ENCODE measurements at places on chromosomes 13 and 19. TPM values are rescaled to one million over a fixed set of nuclear protein-coding genes. Genes with fewer than 3 reads are reported as not detected.
A peak's percentile ranks its signal among the peaks of the same experiment; 100 is the strongest.

DNA sequence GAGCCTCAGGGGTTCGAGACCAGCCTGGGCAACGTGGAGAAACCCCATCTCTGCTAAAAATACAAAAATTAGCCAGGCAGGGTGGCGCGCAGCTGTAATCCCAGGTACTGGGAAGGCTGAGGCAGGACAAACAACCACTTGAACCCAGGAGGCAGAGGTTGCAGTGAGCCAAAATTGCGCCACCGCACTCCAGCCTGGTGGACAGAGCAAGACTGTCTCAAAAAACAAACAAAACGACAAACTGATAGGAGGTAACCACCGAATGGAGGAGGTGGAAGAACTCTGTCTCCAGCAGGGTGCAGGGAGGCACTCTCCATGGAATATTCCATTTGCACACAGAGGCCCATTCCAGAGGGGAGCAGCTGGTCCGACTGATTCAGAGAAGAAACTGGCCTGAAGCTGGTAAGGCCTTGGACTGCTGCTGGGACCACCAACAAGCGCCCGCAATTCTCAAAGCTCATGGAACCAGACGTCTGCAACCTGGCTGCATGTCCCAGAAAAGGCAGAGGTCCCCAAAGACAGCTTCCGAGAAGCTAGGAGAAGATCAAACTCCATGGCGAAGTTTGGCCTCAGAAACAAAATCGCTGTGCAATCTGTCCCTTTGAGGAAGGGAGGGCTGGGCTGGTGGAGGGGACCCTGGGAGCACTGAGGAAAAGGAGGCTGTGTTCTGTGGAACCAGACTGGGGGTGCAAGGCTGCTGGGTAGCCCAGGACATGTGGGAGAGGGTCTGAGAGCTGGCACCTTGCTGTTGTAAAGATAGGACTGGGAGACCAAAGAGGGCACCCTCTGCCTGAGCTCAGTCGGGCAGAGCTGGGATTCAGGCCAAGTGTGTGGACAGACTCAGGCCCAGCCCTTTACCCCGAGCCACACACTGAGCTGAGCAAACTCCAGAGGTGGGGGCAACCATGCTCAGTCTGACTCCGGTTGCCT is 35.2 kb downstream of the SLC25A42 start:
- no peak for DNase-seq

GRCh38 chr19:10193790-10194499 is 808 bp downstream of the DNMT1 start:
- DNase-seq: peak; percentile 89

- no peak for DNase-seq
Measured at GRCh38 chr13:27065582-27065981, 106.0 kb downstream of the USP12 start.

The SYNGR4 gene
- not detected for total RNA-seq

- no peak for DNase-seq
Measured at GRCh38 chr19:33288666-33289065, 13.7 kb downstream of the CEBPA start.

The TNFRSF19 gene
- 5.6 TPM for total RNA-seq

- DNase-seq: peak; percentile 86
Measured at GRCh38 chr13:106533943-106534638, 1.4 kb downstream of the EFNB2 start.

GRCh38 chr19:16893686-16893989 is 4.8 kb downstream of the F2RL3 start:
- peak; percentile 90 for DNase-seq

- DNase-seq: no peak
Measured at GRCh38 chr13:24632382-24633121, 47.7 kb upstream of the ATP12A start.

The OR10H5 gene
- not detected for total RNA-seq

The ZNF43 gene
- 35.8 TPM for total RNA-seq

DNA sequence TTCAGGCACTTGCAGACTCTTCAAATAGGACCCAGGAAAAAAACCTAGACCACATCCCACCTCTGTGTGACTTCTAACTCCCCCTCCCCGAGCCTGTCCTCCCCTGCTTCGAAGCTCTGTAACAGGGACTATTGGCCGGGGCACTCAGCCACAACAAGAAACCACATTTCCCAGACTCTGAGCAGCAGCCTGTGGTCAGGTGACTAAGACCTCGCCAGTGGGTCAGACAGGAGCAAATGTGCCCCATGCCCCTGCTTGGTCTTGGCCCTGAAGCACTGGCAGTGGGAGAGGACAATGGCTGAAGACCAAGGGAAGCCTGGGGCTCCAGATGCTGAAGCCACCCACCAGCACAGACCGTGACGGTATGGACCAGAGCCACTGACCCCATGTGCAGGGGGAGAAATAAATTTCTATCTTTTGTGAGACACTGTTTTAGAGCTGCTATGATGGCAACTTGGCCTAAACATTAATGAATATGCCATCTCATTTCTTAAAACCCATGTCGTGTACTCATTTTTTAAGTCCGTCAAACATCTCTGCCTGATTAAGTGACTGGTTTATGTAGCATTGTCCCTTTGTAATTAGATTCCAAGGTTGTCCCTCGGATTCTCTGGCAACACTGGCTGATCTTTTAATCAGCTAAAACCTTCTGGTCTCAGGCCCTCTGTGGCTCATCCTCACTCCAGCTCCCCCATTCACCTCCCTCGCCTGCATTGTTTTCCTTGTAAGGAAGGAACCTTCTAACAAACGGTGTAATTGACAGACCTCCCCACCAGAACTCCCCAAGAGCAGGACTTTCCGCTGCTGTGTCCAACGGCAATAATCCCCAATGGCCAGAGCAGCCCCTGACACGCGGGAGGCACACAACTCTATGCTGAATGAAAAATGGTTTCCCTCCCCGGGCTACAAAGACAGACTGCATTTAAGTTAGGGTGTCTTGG is 98.4 kb downstream of the STK24 start:
- DNase-seq: no peak

GRCh38 chr19:52307275-52307674 is 10.3 kb downstream of the ZNF480 start:
- DNase-seq: no peak

The ZNF543 gene
- 11.5 TPM for total RNA-seq

DNA sequence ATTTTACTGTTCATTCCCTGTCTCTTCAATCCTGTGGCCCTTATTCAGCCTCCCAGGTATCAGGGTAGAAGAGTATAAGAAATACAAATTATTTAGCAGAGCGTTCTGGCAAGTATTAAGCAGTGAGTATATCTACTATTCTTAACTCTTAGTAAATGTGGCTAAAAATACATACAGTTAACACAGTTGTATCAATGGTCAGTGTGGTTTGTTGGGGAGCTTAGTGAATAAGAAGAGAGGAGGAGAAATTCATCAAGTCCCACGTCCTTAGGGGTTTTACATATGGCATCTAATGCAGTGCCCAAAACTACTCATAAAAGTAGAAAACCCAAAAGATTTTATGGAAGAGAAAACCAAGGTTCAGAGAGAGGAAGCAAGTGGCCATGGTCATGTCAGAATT is 691.0 kb upstream of the SGCG start:
- no peak for DNase-seq

GRCh38 chr13:95470574-95471366 is 81.8 kb upstream of the CLDN10 start:
- DNase-seq: no peak

GRCh38 chr19:5481957-5482356 is 26.7 kb downstream of the ZNRF4 start:
- DNase-seq: no peak

The PABPC3 gene
- 0.26 TPM for total RNA-seq

The FREM2 gene
- total RNA-seq: 0.09 TPM

GRCh38 chr19:11460207-11460606 is 20.6 kb downstream of the ELAVL3 start:
- DNase-seq: no peak

GRCh38 chr13:42071672-42072419 is 23.4 kb downstream of the DGKH start:
- no peak for DNase-seq

The IER2 gene
- total RNA-seq: 105 TPM

- peak; percentile 83 for DNase-seq
Measured at GRCh38 chr19:9406798-9407352, 28.5 kb downstream of the ZNF266 start.

The MAMSTR gene
- 4.0 TPM for total RNA-seq

- DNase-seq: peak; percentile 93
Measured at GRCh38 chr19:41887711-41888382, 4.9 kb downstream of the ARHGEF1 start.

The ZSCAN5C gene
- not detected for total RNA-seq

DNA sequence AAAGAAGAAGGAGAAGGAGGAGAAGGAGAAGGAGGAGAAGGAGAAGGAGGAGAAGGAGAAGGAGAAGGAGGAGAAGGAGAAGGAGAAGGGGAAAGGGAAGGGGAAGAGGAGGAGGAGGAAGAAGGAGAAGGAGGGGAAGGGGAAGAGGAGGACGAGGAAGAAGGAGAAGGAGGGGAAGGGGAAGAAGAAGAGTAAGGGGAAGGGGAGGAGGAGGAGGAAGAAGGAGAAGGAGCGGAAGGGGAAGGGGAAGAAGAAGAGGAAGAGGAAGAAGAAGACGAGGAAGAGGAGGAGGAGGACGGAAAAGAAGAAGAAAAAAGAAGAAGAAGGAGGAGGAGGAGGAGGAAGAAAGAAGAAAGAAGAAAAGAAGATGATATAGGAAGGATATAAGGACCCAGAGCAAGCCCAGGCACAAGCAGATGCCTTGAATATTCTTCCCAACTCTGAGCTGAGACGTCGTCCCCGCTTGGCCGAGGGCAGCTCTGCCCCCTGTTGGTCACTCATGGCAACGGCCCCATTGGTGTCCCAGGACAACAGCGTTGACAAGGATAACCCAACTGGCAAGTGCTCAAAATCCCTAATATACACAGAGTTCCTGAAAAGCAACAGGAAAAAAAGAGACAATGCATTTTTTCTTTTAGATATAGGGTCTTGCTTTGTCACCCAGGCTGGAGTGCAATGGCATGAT is 30.6 kb upstream of the IGSF23 start:
- DNase-seq: no peak

- DNase-seq: no peak
Measured at GRCh38 chr13:51004918-51005460, 95.4 kb downstream of the RNASEH2B start.

DNA sequence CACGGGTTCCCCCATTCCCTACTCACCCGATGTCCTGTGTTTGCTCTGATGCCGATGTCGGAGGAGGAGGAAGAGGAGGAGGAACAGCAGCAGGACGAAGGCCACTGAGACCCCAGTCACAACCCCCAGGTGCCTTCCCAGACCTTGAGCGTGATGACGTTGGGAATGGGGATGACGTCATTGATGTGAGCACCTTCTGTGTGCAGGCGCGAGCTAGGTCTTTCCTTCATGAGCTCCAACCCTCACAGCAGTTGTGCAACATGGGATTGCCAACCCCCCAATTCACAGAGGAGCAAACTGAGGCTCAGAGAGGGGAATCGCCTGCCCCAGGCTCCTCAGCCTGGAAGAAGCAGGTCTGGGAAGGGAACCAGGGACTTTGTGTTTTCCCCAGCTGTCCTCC is 4.2 kb downstream of the LILRB5 start:
- no peak for DNase-seq

The SPACA4 gene
- not detected for total RNA-seq

DNA sequence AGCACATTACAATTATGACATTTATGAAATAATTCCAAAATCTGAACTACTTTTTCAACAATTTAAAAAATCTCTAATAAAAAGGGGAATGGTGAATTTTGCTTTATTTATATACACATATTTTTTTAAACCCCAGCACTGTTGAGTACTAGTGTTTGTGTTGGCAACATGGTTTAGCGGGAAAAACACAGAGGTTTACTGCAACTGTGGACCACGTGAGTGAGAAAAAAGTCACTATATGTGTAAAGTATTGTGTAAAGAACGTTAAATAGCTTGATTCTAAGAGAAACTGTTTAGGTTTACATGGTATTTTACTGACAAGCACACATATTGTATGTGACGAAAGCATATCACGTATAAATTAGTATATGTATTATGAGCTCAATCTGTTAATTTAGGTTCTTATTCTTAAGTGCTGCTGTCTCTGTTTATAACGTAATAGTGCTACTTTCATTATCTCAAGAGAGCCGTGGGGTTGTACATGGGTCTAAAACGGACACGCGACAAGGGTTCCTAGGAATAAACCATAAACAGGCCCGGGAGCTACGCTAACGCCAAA is 617 bp downstream of the SKA3 start:
- no peak for DNase-seq

- DNase-seq: no peak
Measured at GRCh38 chr19:28640506-28640905, 572.4 kb downstream of the UQCRFS1 start.

GRCh38 chr13:24680258-24680920 is at the start of gene ATP12A:
Gene ATP12A, plus strand, starts transcription at chr13:24680408. Its CDS starts 336 bp downstream, at chr13:24680744.
- DNase-seq: no peak

DNA sequence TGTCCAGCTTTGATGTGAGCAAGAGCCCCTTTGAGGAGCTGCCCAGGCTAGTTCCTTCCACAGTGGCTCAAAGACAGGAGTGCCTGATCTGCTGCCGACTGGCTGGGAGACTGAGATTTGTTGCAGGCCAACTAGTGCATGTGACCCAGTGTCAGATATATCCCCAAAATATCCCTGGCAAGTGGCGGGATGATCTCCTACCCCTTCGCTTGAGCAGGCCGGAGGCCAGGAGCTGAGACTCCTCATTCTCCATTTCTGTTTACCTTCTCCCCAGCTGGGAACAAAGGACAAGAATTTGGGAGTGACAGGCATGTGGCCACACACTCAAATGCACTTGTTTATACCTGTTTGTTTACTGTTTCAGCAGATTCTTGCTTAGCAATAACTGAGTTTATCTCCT is 37.1 kb upstream of the XPO4 start:
- no peak for DNase-seq

The GJB2 gene
- total RNA-seq: 0.14 TPM

DNA sequence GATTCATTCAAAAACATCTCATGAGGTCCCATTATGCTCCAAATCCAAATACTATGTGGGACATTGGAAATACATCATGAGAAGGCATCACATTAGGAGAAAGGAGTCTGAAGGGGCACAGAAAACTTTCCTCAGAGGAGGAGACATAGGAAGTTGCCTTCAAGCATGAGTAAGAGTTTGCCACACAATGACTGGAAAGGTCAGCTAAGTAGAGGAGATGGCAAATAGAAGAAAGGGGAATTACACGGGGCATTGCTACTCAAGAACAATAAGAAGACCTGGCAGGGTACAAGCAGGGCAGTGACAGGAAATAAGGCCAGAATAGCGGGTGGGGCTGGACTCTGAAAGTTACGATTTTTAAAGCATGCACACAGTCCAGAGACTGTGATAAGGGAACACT is 231.6 kb downstream of the SPRY2 start:
- DNase-seq: no peak

- DNase-seq: no peak
Measured at GRCh38 chr13:41827507-41828213, 133.2 kb downstream of the VWA8 start.

DNA sequence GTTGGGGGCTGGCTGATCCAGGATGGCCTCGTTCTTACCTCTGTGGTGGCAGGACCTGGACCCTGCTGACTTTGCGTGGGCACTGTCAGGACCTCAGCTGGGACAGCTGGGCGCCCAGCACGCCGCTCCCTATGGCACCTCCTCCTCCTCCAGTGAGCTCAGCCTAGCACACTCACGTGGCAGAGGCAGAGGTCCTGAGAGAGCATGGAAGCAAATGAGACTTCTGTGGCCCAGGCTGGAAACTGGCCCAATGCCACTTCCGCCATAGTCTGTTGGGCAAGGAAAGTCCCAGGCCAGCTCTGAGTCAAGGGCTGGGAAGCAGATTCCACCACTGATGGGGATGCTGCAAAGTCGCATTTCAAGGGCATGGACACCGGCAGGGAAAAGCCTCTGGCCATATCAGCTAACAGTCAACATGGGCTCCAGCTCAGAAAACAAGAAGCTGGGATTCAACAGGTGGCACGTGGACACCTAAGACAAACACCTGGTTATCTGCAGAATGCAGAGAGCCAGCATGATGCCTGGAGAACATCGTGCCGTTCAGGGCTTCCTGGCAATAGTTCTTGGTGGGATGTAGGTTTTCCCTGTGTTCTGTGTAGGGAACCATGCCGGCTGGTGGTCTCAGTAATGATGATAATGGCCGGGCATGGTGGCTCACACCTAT is 16.7 kb downstream of the MYBPC2 start:
- DNase-seq: no peak

All from spleen (tissue), 13 donors.